Suprapubic skin (tissue), 4 donors: ENCODE measurements at places on chromosomes 12 and 14. TPM values are rescaled to one million over a fixed set of nuclear protein-coding genes. Genes with fewer than 3 reads are reported as not detected.

- H3K4me1 ChIP-seq, result no peaks in the 10 kb centered on the region
- H3K27ac ChIP-seq, result no peak overlapping the region
- DNase-seq, result no peak
These were observed 25.8 kb downstream of the TRIP11 start for GRCh38 chr14:92014040-92014439.

GRCh38 chr12:113208041-113208934 is 13.0 kb upstream of the TPCN1 start:
- peak overlapping the region; percentile 3 for H3K27ac ChIP-seq
- DNase-seq, result no peak
- H3K36me3 ChIP-seq, result no peaks in the 10 kb centered on the region
- no peaks in the 10 kb centered on the region for H3K4me1 ChIP-seq
- H3K27me3 ChIP-seq, result no peaks in the 10 kb centered on the region

GRCh38 chr14:29148221-29148620 is 381.6 kb downstream of the FOXG1 start:
- H3K36me3 ChIP-seq, result no peaks in the 10 kb centered on the region
- H3K27ac ChIP-seq, result no peak overlapping the region
- no peaks in the 10 kb centered on the region for H3K27me3 ChIP-seq
- no peak overlapping the region for H3K4me3 ChIP-seq
- H3K4me1 ChIP-seq, result no peaks in the 10 kb centered on the region

DNA sequence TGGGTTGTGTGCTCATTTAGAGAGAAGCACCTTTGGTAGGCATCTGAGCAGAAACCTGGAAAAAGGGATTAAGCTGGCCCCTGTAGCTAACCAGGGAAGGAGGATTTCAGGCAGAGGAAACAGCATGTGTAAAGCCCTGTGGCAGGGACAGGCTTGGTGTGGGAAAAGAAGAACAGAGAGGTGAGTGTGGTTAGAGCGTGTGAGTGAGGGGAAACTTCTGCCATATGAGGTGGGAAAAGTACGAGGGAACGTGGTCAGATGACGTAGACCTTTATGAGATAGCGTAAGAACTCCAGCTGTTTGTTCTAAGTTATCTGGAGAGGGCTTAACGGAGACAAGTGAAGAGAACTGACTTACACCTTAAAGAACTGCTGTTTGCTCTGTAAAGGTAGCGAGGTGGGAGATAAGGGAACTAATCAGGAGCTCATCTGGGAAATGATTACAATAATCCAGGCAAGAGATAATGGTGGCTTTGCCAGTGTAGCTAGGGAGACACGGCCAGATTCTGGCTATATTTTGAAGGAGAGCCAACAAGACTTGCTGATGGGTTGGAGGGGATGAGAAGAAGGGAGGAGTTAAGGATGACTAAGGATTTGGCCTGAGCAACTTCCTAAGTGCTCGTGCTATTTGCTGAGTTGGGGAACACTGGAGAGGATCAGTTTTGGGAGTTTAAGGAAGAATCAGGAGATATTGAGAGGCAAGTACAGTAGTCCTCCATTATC is 234.0 kb downstream of the ETNK1 start:
- no peaks in the 10 kb centered on the region for H3K4me1 ChIP-seq
- no peak overlapping the region for H3K4me3 ChIP-seq
- H3K27me3 ChIP-seq, result no peaks in the 10 kb centered on the region
- H3K27ac ChIP-seq, result no peak overlapping the region

GRCh38 chr14:79639613-79640012 is 571.7 kb downstream of the DIO2 start:
- H3K27ac ChIP-seq, result no peak overlapping the region
- DNase-seq, result no peak
- H3K36me3 ChIP-seq, result no peaks in the 10 kb centered on the region
- no peaks in the 10 kb centered on the region for H3K4me1 ChIP-seq

GLT1D1 gene
- 2.9 TPM for total RNA-seq

NOVA1 gene
- total RNA-seq, result 2.2 TPM

WNT5B gene
- 7.3 TPM for total RNA-seq
